ENCODE measurements at places on chromosomes 2 and 18.

- DNase-seq, result no peak
Measured at GRCh38 chr2:12852135-12852534, 135.4 kb downstream of the TRIB2 start.

GRCh38 chr2:215687149-215688031, 251.5 kb upstream of the FN1 start:
- DNase-seq, result no peak

DNA sequence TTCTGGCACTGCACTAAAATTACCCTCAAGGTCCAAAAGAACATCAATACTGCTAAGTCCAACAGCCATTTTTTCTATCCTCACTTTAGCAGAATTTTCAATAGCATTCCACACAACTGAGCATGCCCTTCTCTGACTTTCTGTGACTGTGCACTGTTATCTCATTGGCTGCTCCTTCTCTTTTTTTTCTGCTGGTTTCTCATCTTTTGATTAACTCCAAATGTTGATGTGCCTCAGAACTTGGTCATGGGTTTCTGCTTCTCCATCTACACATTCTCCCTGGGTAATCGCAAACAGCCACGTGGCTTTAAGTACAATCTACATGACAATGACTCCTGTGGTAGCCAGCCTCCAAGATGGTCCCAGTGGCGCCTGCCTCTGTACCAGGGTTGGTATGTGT, 75.0 kb upstream of the CD226 start:
- DNase-seq, result no peak

- no peak for DNase-seq
Measured at GRCh38 chr2:212871597-212871996, 279.8 kb downstream of the IKZF2 start.

GRCh38 chr2:3667151-3667631, 9.2 kb downstream of the ALLC start:
- no peak for DNase-seq

GRCh38 chr2:226782092-226782713, 17.4 kb downstream of the IRS1 start:
- DNase-seq, result no peak

DNA sequence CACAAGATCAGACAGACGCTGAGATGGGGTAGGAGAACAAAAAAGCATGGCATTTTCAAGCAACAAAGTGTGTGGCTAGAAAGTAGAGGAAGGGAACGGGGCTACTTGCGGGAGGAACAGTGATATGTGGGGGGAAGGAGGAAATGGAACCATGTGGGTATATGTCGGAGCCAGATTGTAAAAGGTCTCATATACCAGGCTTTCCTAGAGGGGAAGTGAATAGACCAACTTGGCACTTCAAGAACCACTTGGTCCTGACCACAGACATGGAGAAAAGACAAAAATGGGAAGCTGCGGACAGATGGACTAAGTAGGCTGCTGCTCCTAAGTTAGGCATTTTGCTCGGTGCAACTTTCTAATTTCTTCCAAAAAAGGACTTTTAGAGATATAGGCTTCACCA, 196.0 kb downstream of the DCC start:
- no peak for DNase-seq

DNA sequence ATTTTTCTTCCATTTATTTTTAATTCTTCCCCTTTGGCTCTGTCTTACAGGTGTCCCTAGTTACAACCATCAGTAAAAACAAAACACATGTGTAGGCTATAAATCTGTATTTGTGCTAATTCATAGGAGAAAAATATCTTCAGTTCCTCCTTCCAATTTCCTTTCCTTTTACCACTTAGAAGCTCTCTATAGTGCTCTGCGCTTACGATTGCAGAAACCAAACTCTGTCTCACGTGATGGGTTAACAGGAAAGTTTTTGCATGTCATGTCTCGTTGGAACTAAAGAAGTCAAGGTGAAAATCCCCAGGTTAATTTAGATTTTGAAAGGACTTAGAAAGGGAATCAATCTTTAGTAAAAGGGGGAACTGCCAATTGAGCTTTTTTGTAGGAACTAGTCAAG, 1390.5 kb upstream of the ZEB2 start:
- DNase-seq, result no peak

DNA sequence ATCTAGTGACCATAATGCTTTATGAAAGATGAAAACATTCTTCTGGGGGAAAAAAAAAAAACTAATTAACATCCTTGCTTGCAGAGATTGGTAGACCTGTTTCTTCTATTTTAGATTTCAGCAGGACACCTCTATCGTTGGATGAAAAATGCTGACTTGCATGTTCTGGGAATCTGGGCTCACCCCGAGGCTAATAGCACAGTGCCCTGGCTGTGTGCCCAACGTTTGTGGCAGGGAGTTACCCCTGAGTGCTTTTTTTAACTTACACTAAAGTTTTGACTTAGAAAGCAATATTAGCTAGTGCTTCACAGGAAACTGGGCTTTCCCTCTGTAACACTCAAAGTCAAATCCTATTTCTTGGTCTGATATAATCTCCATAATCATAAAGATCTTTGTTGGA, 233.2 kb downstream of the SLC8A1 start:
- no peak for DNase-seq

DNA sequence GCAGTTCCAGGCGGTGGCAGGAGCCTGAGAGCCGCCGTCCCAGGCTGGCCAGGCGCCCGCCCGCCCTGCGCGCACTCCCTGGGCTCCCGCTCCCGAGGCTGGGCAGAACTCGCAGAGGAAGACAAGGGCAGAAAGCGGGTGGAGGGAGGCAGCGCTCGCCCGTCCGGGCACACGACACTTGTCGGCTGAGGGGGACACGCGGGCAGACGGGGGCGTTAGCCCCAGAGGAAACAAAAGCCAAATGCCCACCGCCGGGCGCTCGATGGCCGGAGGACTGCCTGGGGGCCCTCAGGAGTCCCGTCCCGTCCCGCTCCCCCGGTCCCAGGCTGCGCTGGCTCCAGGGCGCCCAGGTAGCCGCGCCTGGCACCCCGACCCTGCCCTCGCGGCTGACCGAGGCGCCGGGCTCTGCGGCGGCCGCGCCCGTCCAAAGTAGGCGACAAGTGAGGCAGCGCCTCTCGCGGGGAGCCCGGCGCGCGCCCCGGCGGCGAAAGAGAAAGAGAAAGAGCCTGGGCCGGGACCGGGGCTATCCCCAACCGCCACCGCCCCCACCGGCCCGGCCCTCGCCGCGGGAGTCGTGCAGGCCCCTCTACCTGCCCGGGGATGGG, 491 bp downstream of the L3MBTL4 start:
- peak; percentile 42 for DNase-seq

- DNase-seq, result no peak
Measured at GRCh38 chr2:85536479-85536878, 2.5 kb upstream of the MAT2A start.

DNA sequence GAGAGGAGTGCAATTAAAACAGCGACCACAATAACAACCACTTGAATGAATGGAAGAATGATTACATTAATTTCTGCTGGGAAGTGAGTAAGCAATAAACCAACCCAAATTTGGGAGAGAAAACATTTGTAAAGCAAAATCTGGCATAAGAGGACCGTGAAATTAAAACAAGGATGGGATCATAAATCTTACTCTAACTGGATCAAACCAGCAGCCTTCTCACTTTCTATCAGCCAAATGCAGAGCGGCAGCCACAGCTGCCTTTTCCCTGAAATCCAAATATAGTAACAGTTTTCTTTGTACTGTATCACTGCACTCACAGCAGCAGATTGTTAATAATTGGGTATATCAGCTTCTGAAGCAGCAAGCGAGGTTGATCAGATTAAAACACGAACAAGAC, 245.2 kb upstream of the REG3G start:
- DNase-seq, result no peak

DNA sequence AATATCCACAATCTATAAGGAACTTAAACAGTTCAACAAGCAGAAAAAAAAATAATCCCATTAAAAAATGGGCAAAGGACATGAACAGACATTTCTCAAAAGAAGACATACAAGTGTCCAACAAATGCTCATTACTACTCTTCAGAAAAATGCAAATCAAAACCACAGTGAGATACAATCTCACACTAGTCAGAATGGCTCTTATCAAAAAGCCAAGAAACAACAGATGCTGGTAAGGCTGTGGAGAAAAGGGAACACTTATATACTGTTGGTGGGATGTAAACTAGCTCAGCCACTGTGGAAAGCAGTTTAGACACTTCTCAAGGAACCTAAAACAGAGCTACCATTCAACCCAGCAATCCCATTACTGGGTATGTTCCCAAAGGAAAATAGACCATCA, 7.2 kb upstream of the CRYGB start:
- DNase-seq, result no peak

DNA sequence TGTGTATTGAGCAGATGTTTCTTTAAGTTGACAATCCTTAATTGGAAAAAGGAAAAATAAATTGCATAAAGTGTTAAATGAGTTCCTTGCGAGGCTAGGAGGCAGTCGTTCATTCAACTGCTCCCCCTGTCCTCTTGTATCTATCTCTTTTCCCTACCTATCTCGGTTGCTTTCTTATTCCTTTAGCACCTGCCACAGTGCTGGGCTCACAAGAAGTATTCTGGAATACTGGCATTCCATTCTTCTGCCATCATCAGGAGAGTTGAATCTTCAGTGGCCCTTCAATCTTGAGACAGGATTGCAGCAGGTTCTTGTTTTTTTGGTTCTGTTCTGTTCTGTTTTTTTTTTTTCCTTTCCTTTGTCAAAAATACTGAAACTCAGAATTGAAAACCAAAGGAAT, 143.1 kb upstream of the AQP4 start:
- no peak for DNase-seq

GRCh38 chr2:73285159-73285739, 971 bp upstream of the FBXO41 start:
- no peak for DNase-seq

- no peak for DNase-seq
Measured at GRCh38 chr2:211447548-211447947, 891.1 kb downstream of the CPS1 start.

GRCh38 chr2:5412001-5412400, 280.2 kb upstream of the SOX11 start:
- no peak for DNase-seq

GRCh38 chr2:207137596-207138337, 28.0 kb downstream of the KLF7 start:
- DNase-seq, result no peak

DNA sequence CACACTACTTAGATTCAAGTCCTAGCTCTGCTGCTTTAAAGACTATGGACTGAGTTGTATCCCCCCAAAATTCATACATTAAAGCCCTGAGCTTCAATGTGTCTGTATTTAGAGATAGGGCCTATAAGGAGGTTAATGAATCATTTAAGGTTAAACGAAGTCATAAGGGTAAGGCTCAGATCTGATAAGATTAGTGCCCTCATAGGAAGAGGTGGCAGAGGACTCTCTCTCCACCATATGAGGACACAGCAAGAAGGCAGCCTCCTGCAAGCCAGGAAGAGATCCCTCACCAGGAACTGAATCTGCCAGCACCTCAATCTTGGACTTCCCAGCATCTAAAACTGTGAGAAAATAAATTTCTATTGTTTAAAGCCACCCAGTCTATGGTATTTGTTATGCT, 3.1 kb upstream of the CYTIP start:
- DNase-seq, result no peak

All from stimulated activated CD4-positive, alpha-beta T cell treated with anti-CD3 and anti-CD28 coated beads, Interleukin-2, amount 100 ng/mL, for 24 hours (primary cell).